ENCODE measurements at places on chromosomes 4 and X.

DNA sequence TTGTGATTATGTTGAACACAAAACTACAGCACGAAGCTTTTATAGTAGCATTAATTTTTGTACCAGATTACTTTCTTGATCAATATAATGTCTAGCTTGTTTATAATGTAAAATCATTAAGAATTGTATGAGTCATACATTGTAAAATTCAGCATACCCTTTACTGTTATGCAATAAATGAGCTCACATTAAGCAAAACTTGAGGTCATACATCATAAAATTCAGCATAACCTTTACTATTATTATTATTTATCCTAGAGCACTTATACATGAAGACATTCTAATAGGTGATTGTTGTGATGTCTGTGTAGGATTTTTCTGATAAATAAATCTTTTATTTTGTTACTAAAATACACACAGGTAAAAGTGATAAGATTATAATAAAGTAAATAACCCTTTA is 49.4 kb downstream of the DTHD1 start:
- no peak for DNase-seq

DNA sequence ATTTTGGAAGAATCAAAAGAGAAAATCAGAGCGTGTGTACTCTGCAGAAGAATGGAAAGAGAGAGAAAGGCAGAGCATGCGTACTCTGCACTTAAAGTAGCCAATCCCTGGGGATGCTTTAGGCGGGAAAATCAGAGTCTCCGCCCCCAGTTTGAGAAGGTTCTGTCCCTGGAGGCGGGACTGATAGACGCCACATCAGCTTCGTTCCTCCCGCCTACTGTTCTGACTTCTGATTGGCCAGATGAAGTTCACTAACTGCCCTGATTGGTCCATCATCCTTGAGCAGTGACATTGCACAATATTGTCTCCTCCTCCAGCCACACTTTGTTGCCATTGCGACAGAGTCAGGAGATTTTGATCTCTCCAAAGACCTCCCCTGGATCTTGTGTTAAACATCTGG is 23.8 kb downstream of the SSX1 start:
- DNase-seq = no peak

DNA sequence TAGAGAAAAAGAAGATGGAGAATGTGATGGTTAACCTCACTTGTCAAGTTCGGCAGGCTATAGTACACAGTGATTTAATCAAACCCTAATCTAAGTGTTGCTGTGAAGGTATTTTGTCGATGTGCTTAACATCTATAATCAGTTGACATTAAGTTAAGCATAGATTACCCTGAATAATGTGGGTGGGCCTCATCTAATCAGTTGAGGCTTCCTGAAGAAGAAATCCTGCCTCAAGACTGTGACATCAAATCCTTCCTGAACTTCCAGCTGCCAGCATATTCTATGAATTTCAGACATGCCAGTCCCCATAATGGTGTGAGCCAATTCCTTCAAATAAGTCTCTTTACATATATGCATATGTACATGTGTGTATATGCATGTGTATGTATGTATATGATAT is 181.4 kb downstream of the PACRGL start:
- no peak for DNase-seq

DNA sequence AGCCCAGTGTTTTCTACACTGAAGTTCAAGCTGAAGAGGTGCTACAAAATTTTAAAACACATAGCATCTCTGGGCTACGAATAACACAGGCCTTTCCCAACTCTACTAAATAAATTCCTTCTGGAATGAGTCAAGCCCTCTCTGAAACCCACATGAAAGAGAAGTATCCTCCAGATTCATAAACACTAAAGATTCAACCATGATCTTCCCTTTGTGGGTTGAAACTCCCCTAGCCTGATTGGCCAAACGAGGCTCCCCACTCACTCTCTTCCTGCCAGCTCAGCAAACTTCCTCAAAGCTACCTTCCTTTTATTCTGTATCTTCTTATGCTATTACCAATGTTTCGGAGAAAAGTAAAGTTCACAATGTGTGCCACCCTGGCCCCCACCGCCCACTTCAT is 95.4 kb downstream of the NKX6-1 start:
- no peak for DNase-seq

DNA sequence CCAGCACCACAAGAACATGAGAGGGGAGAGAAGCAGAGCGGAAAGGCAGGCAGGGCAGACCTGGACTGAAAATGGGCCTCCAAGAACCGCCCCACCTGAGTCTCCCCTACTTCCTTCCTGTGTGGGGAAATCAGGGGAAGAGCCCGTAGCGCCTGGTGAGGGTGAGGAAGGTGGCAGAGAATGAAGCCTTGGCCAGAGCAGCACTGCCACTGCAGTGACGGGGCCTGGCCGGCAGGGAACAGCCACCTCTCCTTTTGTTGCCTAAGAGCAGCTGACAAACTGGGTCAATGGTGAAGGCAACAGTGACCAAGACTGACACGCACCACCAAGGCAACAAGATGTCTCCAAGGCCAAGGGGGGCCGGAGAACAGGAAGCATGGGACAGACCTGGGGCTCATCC is 58.4 kb upstream of the CBR4 start:
- DNase-seq = no peak

- no peak for DNase-seq
These were observed 48.2 kb downstream of the STK26 start for GRCh38 chrX:132071254-132071653.

DNA sequence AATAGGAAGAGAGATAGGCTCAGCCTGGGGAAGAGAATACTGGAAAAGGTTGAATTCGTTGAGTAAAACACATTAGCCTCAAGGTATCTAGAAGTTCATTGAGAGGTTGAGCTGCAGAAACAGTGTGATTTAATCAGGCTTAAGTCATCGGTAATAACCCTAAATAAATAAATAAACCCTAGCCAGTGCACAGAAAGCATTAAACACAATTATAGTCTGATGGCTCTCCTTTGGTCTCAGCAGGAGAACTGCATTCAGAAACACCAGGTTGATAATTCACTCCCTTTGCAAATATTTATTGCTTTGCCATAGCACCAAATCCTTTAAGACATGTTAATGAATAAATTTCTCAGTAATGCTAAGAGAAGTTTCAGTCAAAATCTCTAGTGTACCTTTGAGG is 9.6 kb downstream of the DCX start:
- DNase-seq = no peak

- DNase-seq = no peak
These were observed 1.9 kb downstream of the FOXP3 start for GRCh38 chrX:49262603-49263002.

DNA sequence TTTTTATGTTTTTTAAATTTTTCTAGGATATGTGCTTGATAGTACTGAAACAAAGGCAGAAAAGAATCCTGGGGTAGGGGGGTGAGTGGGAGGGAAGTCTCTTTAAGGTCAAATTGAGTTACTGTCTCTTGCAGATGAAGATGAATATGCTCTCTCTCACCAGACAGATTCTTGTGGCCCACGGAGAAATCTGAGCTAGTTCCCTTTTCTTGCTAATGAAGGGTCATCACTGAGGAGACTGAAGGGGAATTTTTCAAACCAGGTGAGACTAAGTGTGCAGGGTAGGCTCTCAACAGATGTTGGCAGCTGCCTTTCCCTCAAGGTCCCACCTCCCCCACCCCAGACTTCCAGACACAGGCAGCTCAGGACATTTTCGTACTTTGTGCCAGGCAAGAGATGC is 21.5 kb downstream of the FAM9C start:
- DNase-seq = no peak

DNA sequence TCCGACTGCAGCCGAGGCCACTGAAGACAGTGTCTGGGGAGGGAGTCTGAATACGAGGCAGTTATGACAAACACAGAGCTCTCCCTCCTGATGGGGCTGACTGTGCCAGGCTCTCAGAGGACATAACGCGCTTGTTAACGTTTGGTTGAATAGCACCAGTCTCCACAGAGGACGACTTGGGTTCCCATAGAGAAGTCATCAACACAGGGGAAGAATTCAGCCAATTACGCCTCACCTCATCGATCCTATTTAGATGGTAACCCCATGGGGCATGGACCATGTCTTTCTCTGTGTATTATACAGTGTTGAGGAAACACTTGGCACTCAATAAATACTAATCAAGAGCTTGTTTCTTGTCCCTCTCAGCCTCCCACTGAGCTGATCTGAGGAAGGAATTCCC is 642.6 kb upstream of the LCORL start:
- no peak for DNase-seq

DNA sequence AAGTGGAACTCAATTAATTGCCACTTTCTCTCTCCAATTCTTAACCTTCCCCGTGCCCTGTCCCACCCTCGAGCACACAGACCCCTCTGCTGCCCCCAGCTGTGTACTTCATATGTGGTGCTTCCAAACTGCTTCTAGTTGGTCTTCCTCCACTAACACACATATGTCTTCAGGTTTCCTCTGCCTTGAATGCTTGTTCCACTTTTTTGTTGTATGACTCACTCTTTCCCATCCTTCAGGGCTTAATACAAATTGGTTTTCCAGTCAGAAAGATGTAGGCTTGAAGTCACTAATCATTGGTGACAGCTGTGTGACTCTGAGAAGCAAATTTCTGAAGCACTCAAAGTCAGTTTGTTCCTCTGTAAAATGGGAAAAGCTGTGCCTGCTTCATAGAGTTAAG is 30.6 kb downstream of the TRIM2 start:
- no peak for DNase-seq

GRCh38 chr4:7828011-7828720 is 111.5 kb downstream of the AFAP1 start:
- DNase-seq = peak; percentile 81

DNA sequence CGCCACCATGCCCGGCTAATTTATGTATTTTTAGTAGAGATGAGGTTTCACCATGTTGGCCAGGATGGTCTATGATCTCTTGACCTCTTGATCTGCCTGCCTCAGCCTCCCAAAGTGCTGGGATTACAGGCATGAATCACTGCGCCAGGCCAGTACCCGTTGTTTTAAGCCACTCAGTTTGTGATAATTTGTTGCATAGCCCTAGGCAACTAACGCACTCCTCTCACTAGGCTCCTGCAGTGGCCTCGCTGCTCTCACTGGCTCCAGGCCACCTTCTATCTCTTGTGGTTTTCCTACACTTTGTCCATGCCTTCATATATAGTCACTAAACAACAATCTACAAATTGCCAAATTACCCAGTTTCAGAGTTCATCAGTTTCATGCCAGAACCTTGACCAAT is 58.1 kb downstream of the DCHS2 start:
- DNase-seq = no peak

GRCh38 chr4:129583868-129584267 is 487.9 kb downstream of the C4orf33 start:
- peak; percentile 62 for DNase-seq

- no peak for DNase-seq
These were observed 28.1 kb downstream of the SYNPO2 start for GRCh38 chr4:118916691-118917289.

DNA sequence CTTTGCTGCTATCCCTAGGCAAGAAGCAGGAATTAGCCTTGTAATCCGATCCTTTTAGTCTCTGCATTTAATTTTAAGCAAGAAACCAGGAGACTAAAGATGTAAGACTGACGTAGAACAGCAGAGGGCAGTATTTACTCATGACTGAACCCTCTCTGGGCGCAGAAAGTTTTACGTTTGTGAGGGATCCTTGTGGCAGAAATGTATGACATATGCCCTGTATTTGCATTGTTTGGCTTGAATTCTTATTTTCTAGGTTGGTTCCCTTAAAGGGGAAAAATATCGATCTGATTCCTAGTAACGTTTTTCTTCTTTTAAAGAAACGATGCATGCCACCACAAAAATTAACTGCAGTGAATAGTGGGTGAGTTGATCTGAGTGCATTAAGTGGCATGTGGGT is 1.3 kb upstream of the FAT4 start:
- DNase-seq = no peak

- DNase-seq = peak; percentile 84
These were observed 70.9 kb downstream of the APBB2 start for GRCh38 chr4:41143311-41144039.

GRCh38 chr4:158484173-158484885 is 37.4 kb upstream of the RXFP1 start:
- DNase-seq = no peak

- no peak for DNase-seq
These were observed 227.2 kb downstream of the ANK2 start for GRCh38 chr4:113276464-113277170.

DNA sequence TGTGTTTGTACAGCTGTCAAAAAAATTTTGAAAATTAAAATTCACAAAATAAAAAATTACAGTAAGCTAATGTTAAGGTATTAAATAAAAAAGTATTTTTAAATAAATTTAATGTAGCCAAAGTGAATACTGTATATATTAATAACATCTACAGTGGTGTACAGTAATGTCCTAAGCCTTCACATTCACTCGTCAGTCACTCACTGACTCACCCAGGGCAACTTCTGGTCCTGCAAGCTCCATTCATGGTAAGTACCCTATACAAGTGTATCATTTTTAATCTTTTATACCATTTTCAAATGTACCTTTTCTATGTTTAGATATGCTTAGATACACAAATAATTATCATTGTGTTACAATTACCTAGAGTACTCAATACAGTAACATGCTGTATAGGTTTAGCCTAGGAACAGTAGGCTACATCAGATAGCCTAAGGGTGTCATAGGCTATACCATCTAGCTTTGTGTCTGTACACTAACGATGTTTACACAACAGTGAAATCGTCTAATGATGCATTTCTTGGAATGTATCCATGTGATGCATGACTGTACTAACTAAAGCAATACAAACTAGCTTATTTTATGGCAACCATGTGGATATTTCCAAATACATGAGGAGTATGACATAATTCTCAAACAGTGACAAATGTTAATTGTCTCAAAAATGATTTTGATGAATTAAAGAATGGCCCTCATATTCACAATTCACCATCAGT is 13.7 kb downstream of the DDX60 start:
- no peak for DNase-seq

GRCh38 chrX:154711264-154711663 is 39.6 kb downstream of the GAB3 start:
- DNase-seq = no peak

DNA sequence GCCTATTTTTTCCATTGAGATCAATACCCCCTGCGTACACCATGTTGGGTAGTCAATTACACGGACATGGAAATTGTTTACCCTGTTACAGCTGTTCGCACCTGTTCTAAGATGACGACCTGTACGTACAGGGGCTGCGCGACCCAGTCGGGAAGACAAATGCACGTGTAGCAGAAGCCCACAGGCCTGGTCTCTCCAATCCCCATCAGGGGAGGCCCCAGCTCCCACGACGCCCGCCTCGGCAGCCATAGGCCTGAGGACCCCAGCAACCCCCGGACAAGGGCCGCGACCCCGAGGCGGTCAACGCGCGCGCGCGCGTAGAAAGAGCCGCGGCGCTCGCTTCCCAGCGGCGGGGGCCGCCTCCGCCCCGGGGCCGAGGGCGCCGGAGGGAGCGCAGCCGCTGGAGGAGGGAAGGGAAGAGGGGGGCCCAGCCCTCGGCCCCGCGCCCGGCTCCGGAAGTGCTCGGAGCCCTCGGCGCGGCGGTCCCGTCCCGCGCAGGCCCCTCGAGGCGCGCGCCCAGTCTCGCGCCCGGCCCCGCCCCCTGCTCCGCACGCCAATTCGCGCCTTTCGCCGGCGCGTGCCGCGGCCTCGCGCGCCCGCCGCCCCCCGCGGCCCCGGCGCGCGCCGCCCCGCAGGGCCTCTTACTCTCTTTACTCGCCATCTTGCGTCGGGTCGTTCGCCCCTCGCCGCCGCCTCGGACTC is 618 bp downstream of the RBBP7 start:
- DNase-seq = no peak
